Activated naive CD4-positive, alpha-beta T cell treated with anti-CD3 and anti-CD28 coated beads for 36 hours (primary cell): ENCODE measurements at places on chromosomes 4 and X.

GRCh38 chr4:63296773-63297172, 1112.5 kb downstream of the TECRL start:
- no peak overlapping the region for H3K27ac ChIP-seq
- H3K4me3 ChIP-seq, result no peak overlapping the region
- no peaks in the 10 kb centered on the region for H3K27me3 ChIP-seq
- H3K4me1 ChIP-seq, result no peaks in the 10 kb centered on the region

GRCh38 chrX:20066968-20067708, 49.6 kb downstream of the MAP7D2 start:
- no peak overlapping the region for H3K27ac ChIP-seq
- no peaks in the 10 kb centered on the region for H3K27me3 ChIP-seq
- DNase-seq, result peak; percentile 44
- no peaks in the 10 kb centered on the region for H3K36me3 ChIP-seq

DNA sequence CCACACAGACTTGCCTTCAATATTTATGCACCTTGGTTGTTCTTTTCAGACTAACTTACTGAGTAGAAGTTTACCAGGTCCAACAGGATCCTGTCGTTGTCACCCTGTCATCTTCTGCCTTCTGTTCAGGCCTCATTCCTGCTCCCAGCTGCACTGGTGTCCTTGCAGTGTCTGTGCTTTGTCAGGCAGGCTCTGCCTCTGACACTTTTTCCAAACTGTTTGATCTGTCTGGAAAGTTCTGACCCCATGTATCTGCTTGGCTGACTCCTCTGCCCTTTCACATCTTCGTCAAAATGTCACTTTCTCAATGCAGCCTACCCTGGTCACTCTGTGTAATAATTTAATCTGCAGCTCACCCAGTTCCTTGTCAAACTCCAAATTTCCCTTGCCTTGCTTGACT, 9.9 kb downstream of the PAGE2 start:
- no peaks in the 10 kb centered on the region for H3K36me3 ChIP-seq
- no peak overlapping the region for H3K27ac ChIP-seq
- H3K4me1 ChIP-seq, result no peaks in the 10 kb centered on the region
- H3K27me3 ChIP-seq, result no peaks in the 10 kb centered on the region

- no peaks in the 10 kb centered on the region for H3K36me3 ChIP-seq
- H3K27me3 ChIP-seq, result peaks cover 5% of the 10 kb centered on the region
- H3K4me1 ChIP-seq, result peaks cover 5% of the 10 kb centered on the region
- DNase-seq, result peak; percentile 5
- no peak overlapping the region for H3K27ac ChIP-seq
Measured at GRCh38 chrX:3962511-3963311, 249.3 kb upstream of the PRKX start.

DNA sequence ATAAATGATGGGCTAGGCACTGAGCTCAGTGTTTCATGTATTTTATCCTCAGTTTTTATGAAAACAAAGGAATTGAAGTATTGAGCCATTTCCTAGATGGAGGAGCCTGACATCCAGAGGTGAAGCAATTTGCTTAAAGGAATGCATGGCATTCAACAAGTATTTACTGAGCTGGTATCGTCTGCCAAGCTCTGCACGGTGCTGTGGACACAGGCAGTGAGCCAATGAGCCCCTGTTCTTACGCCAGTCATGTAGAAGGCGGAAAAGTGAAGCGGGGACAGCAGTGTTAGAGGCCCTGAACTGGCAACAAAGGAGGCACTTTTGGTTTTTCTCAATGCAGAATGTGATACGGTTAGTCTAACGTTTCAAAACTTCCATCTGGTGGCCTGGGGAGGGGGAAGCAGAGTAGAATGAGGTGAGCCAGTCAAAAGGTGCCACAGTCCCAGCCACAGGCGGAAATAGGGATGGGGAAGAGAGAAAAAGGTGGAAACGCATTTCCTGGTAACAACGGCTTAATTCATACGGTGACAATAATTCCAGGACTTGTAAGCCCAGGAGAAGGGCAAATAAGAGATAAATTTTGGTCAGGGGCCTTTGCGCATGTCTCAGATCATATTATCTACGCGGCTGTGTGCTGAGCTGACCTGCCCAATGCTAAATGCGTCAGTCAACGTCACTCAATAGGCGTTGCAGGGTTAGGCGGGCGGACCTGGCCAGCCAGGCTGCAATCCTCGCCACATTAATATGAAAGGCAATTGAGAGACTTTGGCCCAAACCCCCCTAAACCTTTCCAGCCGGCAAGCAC, 133.9 kb downstream of the AFAP1 start:
- no peak overlapping the region for H3K4me3 ChIP-seq
- H3K36me3 ChIP-seq, result peaks cover 5% of the 10 kb centered on the region
- H3K4me1 ChIP-seq, result peaks cover 14% of the 10 kb centered on the region
- H3K27me3 ChIP-seq, result no peaks in the 10 kb centered on the region
- no peak overlapping the region for H3K27ac ChIP-seq
- DNase-seq, result no peak
